ENCODE measurements at places on chromosomes 2 and 18.
A peak's percentile ranks its signal among the peaks of the same experiment; 100 is the strongest.

GRCh38 chr18:68467957-68468356 is 247.0 kb downstream of the TMX3 start:
- DNase-seq, result no peak

DNA sequence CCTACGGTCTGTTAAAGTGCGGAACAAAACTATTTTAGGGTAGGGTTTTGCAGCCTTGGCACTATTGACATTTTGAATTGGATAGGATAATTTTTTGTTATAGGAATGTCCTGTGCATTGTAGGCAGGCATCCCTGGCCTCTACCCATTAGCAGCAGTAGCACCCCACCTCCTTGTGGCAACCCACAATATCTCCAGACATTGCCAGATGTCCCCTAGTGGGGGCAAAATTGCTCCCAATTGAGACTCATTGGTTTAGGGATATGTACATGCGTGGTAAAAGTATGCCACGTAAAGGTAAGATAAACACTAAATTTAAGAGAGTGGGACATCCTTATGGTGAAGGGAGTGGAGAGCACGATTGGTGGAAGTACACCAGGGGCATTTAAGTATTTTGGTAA is 4.6 kb downstream of the MIB1 start:
- DNase-seq, result no peak

DNA sequence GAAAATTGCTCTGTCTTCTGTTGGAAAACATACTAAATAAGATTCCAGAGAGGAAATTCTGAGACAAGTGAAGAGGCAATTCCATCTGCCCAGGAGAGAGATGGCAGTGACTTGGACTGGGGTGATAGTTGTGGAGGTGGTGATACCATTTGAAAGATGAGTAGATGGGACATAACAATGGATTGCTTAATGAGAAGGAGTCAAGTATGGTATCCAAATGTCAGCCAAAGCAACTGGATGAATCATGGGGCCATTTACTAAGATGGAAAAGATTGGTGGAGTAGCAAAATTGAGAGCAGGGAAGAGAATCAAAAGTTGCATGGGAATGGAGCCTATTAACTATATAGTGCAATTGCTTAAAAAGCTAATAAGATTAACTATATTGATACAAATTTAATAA is 222.1 kb downstream of the ETAA1 start:
- DNase-seq, result no peak

DNA sequence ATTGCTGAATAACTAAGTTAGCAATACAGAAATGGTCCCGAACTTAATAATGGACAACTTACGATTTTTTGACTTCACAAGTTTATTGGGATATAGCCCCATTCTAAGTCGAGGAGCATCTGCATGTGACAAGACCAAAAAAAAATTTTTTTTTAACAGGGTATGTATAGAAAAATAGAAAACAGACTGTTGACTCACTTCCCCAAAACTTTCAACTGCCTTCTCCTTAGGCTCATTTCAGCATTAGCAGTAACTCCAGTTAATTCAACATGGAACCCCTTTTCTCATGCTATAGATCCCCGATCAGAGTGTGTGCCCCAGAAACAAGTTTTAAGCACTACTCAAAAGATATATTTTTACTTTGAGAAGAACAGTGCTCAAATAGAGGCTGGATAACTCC is 5.4 kb downstream of the CD302 start:
- DNase-seq, result no peak

- no peak for DNase-seq
Observed at GRCh38 chr2:205166745-205167144, 515.6 kb upstream of the NRP2 start.

DNA sequence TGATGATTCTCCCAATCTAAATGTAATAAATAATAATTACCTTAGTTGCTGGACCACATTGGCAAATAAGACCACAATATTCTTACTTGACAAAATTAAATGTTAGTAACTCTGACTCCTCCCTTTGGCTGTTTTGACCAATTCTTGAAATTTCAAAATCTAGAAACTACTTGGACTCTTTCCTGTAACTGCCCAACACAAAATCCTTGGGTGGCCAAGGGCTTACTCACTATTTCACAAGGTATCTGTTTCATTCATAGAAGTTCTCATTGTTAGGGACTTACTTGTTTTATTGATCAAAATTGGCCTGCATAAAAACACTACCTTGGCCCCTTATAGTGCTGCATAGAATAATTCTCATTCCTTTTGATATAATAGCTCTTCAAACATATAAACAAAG is 19.4 kb downstream of the CDH20 start:
- DNase-seq, result no peak

GRCh38 chr2:70532244-70532935 is 21.2 kb downstream of the TGFA start:
- DNase-seq, result no peak

- no peak for DNase-seq
Observed at GRCh38 chr2:113124181-113124961, 3.0 kb upstream of the IL1RN start.

- no peak for DNase-seq
Observed at GRCh38 chr2:25389161-25389560, 47.4 kb upstream of the DNMT3A start.

DNA sequence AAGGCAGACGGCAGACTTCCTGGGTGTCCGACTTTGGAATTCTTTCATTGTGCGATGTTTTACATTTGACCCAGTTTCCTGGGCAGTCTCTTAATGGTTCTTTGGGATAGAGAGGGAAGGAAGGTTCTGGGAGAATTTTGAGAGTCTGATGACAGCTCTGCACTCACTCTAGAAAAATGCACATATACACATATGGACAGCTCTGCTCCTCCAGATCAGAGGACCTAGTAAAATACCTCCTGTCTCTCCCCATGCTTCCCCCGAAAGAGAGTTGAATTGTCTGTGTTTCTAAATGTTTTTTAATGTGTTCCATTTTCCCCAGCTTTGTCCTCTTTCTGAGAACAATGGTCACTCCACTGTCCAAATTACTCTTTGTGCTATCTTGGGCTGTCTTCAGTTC is 102.0 kb upstream of the CXCR4 start:
- DNase-seq, result no peak

DNA sequence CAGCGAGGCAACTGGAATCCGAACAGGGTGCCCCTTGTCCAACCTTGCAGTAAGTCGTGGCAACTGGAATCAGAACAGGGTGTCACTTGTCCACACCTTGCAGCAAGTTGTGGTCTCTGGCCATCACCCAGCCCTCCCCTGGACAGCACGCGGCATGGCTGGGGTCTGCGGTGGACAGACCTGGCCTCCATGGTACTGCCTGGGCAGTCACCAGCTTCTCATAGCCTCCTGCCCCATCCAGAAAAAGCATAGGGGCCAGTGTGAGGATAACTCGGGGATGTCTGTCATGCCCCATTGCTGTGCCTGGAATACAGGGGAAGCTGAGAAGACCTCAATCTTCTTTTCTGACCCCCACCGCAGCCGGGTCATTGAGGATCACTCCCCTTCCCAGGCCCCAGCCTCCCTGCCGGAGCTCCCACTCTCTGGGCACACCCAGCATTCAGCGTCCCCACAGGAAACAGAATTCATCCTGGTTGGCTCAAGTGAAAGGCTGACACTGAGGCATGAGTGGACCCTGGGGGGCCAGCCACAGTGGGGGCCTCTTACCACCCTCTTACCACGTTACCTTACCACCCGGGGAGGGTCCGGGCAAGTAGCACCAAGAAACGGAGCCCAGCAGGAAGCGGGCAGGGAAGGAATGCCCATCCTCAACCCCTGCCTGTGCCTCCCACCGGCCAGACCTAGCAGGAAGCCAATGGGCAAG is 68.0 kb upstream of the RAB6C start:
- DNase-seq, result no peak

DNA sequence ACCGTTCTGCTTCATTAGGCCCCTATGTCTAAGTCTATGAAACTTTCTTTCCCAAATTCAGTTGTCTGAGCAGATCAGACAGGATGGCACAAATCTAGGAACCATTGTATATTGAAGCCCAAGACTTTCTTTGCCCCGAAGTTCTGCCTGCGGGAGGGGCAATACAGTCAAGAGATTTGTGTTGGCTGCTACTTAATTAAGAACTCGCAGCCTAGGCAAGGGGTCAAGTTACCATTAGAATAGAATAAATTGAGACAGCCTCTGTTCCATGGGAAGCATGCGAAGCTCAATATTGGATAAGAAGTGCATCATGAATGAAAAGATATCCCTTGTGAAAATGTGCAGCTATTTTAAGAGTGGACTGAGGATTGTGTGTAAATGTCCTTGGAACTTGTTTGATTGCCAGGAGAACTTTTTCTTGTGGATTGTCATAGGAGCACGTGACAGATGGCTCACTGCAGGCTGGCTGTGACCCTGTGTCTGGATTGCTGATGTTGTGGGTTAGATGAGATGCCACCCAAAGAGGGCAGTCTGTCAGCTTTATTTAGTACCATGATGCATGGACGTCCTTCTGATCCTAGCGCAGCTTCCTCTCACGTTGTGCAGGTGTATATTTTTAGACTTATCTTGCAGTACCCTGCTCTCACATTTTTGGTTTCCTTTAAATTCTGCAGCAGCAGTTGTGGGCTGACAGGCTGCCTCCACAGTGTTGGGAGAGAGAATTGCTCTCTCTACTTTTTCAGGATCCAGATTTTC is 30.9 kb downstream of the HAUS1 start:
- no peak for DNase-seq

DNA sequence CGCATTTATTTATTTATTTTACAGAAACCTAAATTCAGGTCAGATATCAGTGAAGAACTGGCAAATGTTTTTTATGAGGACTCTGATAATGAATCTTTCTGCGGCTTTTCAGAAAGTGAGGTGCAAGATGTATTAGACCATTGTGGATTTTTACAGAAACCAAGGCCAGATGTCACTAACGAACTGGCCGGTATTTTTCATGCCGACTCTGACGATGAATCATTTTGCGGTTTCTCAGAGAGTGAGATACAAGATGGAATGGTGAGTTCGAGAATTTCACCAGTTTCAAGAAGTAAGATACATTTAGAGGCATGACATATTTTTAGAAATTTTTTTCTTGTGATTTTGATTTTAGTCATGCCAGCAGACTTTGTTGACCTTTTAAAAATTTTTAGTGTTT is 4.6 kb downstream of the CDCA7 start:
- no peak for DNase-seq

DNA sequence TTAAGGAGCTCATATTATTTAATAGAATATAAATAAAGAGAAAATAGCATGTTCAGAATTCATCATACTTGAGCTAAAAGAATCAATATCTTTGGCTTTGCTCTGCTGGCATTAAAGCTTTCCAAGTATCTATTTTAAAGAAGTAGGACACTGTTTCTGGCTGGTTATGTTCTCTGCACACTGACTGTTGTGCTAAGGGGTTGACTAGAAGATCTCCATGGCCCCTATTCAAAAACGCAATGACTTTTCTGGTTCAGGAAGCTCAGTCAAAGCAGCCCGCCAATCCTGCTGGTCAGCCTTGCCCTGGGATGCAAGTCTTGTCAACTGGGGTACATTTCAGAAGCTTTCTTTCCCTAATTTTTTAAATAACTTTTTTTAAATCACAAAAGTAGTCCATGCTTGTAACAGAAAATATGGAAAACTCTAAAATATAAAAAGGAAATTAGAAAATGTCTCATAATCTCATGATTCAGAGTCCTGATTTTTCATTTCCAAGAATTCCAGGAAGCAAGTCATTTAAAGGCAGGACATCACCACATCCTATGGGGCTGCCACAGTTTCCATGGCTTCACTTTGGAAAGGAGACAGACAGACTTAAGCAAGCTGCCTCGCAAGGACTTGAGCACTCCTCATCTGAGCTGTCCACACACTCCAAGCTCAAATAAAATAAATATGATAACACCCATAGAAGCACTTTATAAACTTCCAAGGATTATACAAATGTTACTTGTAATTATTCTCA is 195.1 kb downstream of the TXNL1 start:
- no peak for DNase-seq

GRCh38 chr2:43060390-43061016 is 165.9 kb downstream of the ZFP36L2 start:
- DNase-seq, result no peak

DNA sequence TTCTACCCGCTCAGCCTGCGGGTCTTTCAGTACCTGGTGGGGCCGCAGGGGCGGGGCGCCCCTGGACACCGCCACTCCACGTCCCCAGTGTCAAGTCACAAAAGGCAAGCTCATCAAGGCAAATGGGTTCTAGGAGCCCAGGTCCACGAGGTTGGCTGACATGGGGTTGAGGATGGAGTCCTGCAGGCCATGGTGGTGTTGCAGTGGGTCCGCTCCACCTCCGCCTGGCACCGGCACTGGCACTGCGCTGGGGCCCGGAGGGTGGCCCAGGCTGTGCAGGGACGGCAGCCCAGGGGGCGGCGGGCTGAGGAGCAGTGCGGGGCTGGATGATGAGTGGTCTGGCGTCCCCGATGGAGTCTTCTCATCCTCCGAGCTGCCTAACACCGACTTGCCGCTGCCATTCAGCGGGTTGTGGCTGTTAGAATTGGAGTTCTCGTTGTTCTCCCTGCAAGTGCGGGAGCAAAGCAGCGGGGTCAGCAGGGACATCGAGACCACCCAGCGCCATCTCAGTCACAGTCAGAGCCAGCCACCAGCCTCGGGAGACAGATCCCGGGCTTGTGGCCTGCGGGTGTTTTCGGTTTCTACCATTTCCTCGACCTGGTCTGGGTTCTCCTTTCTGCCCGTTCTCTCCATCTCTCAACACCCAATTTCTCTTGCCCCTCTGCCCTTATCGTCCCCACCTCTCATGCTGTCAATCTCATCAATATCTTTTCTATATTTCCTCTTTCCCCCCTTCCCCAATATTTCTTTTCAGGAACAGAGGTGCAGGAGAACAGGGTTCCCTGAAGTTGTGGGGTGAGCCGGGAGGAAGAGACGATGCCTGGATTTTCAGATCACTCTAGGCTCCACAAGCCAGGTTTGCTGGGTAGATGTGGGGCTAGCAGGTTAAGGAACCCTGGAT is 3.0 kb downstream of the SIX2 start:
- DNase-seq, result no peak

- no peak for DNase-seq
Observed at GRCh38 chr2:235532307-235532706, 38.5 kb downstream of the AGAP1 start.

- DNase-seq, result no peak
Observed at GRCh38 chr2:155815851-155816250, 516.7 kb downstream of the NR4A2 start.

- peak; percentile 24 for DNase-seq
Observed at GRCh38 chr2:178891265-178891958, 84.2 kb upstream of the TTN start.

DNA sequence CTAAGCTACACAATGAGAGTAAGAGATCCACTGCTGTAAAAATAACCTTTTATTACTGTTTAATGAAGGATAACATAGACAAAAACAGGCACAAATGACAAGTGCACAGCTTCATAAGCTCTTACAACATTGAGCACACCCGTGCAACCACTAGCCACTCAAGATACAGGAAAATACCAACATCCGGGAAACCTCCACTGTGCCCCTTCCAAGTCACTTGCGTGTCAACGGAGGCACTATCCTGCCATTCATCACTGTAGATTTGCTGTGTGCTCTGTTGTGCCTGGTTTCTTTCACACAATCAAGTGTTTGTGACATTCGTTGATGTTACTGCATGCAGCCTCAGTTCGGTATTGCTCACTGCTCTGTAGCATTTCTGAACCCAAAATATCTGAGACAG is 292.9 kb upstream of the MYT1L start:
- DNase-seq, result no peak

DNA sequence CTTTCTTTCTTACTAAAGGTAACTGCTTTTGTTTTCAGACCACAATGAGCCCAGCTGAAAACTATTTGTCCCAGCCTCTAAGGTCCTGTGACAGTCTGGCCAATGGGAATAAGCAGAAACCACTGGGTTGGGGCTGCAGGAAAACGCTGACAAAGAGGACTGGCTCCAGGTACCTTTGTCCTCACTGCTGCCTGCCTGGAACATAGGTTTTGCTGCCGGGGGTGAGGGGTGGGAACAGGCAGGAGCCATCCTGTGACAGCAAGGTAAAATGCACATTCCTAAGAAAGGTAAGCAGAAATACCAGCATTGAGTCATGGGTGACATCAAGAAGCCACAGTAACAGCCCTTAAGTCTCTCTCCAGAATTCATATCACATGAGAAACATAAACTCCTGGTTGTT is 21.6 kb downstream of the PTPN2 start:
- no peak for DNase-seq

All from T-cell (primary cell).